Stimulated activated CD4-positive, alpha-beta T cell treated with anti-CD3 and anti-CD28 coated beads, TNF-alpha, amount 100 ng/mL, for 24 hours (primary cell): ENCODE measurements at places on chromosomes 12 and 14.

DNA sequence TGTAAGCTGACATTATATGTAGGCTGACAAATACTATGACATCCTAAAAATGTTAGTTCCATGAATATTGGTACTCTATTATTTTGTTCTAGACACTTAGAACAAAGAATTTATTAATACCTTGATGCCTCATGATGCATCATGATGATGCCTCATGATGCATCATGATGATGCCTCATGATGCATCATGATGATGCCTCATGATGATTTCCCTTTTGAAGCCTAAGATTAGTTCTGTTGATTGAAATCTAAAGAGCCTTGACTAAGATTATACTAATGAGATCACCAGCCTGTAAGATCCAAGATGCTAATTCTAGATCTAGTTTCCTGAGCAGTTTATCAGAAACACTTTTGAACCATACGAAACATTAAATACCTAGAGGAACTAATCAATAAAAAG lies 4.6 kb upstream of the CEP128 start:
- DNase-seq: no peak

DNA sequence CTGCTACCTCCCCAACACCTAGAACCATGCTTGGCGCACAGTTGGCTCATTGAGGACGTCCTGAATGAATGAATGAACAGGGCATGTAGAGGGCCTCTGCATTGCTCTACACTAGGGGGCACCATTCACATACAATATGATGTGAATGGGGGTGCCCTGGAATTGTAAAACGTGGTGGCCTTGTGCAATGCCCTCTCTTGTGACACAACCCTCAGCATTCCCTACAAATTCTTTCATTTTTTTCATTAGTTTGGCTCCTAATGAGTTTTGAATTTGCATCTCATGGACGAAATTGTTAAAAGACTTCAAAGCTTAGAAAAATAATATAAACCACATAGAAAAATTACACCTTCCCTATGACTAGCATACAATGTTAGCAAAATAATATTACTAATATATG lies 2.3 kb upstream of the DIO2 start:
- DNase-seq: no peak

GRCh38 chr14:64610049-64610746 lies 60.4 kb downstream of the PPP1R36 start:
- DNase-seq: no peak

- no peak for DNase-seq
These were observed 18.3 kb downstream of the KCTD10 start for GRCh38 chr12:109458771-109459208.

- no peak for DNase-seq
These were observed 56.5 kb upstream of the ANO4 start for GRCh38 chr12:100738086-100738485.

DNA sequence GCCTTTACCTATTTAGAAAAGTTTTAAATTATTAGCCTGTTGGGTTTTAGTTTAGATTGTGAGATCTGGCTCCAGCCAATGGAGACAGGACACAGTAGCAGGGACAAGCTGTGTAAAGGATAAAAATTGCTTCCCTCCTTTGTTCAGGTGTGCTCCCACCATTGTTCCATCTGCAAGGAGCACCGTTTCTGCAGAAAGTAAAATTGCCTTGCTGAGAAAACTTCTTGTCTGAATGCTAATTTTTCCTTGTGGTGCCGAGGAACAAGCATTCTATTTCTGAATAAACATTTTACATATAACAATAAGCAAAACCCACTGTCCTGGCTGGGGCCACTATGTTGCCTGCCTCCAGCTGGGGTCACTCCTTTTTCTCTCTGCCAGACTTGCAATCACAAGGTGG lies 72.7 kb upstream of the ZFP36L1 start:
- DNase-seq: no peak

DNA sequence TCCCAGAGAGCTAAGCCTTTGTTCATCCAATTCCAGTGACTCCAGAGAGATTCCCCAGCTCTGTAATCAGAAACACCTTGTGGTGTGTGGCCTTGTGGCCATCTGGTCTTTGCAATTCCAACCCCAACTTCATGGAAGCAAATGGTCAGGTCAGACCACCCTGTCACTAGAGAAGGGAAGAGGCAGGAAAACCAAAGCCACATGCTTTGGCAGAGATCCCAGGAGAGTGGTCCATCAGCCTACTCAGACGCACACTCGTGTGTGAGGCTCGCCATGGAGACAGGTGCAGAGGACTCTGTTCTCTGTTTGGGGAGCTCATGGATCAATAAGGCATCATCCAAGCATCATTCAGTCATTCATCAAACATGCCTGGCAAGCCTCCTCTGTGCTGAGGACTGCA lies 46.2 kb upstream of the TUNAR start:
- no peak for DNase-seq

DNA sequence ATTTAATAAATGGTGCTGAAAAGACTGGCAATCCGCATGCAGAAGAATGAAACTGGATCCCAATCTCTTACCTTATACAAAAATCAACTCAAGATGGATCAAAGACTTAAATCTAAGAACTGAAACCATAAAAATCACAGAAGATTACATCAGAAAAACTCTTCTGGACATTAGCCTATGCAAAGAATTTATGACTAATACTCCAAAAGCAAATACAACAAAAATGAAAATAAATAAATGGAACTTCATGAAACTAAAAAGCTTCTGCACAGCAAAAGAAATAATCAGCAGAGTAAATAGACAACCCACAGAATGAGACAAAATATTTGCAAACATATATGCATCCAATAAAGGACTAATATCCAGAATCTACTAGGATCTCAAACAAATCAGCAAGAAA lies 14.3 kb upstream of the CLEC1A start:
- no peak for DNase-seq

DNA sequence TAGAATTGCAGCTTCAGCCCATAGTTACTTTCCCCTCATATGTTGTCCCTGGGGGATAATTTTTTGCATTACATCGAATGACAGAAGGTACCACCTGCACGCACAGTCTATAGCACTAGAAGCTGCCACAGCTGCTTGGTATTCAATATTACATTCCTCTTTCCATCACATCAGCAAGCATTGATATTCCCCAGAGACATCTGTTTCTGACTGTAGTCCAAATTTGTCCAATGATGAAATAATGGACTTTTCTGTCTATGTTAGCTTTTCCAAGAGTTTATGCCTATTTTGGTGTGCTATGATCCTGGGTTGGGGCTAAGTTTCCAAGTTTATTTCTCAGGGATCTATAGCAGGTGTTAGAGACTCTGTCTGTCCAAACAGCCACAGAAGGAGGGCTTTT lies 335.4 kb downstream of the LRIG3 start:
- no peak for DNase-seq

- no peak for DNase-seq
These were observed 547.1 kb upstream of the USP15 start for GRCh38 chr12:61713121-61713520.

- no peak for DNase-seq
These were observed 221.7 kb downstream of the ALG10B start for GRCh38 chr12:38538319-38538718.

DNA sequence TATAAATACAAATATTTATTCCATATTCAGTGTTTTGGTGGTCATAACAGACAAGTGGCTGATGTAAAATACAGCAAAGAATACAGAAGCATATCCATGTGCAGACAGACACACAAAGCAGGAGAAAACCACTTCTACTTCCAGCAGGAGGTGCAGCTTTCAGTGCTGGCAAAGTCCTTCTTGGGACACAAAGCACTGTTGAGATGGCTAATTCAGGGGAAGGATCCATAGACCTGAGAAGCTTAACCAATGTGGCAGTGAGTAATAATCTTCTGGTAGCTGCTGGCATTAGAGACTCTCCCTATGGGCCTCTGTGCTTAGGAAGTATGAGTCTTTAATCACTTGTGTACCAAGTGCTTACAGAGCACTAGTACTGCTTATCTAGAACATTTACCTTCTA lies 26.8 kb downstream of the AMN1 start:
- no peak for DNase-seq

- DNase-seq: no peak
These were observed 2.1 kb downstream of the GZMB start for GRCh38 chr14:24631749-24632335.

- no peak for DNase-seq
These were observed 124.9 kb downstream of the DACT1 start for GRCh38 chr14:58762629-58763028.

- no peak for DNase-seq
These were observed 175.1 kb downstream of the NRXN3 start for GRCh38 chr14:78345131-78345744.

DNA sequence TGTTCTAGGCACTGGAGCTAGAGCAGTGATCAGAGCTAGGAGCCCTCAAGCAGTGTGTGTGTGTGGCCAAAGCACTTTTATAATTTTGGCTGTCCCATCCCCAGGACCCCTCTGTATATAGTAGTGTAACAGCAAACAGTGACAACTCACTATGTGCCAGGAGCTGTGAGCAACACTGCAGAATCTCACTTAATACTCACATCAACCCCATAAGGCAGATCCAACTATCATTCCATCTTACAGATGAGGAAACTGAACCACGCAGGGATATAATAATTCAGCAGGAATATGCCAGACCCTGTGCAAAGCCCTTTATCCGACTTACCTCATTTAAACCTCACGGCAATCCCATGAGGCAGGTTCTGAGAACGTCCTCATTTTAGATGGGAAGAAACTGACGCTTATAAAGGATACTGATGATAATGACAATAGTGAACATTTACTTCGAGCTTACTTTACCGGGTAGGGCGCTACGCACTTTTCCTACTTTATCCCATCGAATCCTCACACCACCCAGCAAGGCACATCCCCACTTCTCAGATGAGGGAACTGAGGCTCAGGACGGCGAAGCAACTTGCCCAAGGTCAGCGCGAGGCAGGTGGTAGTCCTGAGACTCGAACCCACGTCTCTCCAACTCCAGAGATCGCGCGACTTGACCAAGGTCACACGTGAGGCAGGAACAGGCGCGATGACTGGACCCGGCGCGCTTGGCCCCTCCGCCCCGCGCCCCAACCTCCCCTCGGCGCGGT lies 687 bp downstream of the RAB35 start:
- DNase-seq: peak; percentile 37

DNA sequence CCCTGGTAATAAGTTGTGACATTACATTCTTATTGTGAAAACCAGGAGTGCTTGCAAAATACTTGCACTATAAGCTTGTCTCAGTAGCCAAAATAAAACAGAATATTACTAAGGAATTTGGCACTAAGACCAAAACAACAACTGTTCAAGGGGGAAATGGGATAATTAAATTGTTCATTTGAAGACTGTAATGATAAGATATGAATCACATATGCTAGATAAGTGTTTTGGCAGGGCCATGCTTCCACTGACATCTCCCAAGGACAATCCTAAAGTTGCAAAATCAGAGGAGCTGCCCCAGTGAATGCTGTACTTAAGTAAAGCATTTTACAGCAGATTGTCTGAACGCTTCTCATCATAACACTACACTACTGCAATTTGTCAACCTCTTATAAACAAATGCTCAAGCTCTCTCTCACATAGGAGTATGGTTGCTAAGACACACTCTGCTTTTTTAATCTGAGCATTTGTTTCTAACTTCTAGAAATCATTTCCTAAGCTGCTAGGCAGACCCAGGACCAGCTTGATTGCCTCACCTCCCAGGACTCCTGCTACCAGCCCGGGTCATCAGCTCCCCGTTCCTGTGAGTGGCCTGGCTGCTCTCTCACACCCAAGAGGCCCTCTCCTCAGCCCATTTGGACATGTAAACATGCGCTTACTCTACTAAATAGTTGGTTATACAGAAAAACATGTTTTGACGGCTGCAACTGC lies 191.5 kb downstream of the PAX9 start:
- DNase-seq: no peak

DNA sequence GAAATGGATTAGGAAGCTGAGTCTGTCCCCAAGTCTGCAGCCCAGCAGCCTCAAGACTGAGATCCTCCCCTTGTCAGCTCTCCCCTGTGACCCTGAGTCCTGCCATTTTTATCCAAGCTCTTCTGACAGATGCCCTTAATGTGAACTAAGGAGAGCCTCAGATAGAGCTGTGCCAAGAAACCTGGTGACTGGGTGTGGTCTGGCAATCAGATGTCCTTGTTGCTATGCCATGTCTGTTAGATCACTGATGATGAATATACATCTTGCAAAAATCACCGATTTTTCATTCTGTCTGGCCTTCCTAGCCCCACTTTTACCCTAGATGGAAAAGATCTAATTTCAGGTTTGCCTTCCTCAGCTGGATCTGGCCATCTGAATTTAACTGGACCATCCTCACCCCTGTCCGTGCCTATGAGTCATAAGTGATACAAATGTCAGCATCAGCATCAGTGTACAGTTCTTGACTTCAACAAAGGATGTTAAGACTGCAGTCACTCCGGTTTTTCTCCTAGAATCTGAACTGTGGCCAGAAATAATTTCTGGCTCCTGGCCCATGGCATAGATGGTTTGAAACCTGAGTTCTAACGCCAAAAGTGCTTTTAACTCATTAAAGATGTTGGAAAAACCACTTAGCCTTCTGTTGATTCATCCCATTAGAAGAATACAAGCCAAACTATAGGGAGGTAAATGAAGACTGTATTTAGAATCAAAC lies 61.2 kb upstream of the GRIP1 start:
- DNase-seq: no peak

- no peak for DNase-seq
These were observed 55.2 kb downstream of the TMCC3 start for GRCh38 chr12:94595152-94595551.

DNA sequence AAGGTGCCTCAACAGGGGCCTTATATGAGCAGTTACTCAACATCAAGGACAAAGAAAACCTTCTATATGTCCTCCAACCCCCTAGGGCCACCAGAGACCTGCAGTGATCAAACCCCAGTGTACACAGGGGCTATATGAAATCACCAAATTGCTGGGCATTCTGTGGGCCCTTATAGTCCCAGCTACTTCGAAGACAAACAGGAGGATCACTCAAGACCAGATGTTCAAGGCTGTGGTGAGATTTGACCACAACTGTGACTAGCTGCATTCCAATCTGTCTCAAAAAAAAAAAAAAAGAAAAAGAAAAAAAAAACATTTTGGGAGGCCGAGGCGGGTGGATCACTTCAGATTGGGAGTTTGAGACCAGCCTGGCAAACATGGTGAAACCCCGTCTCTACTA lies 51.0 kb upstream of the PRB2 start:
- no peak for DNase-seq
